ENCODE measurements at places on chromosomes 12 and 14.
A peak's percentile ranks its signal among the peaks of the same experiment; 100 is the strongest.

DNA sequence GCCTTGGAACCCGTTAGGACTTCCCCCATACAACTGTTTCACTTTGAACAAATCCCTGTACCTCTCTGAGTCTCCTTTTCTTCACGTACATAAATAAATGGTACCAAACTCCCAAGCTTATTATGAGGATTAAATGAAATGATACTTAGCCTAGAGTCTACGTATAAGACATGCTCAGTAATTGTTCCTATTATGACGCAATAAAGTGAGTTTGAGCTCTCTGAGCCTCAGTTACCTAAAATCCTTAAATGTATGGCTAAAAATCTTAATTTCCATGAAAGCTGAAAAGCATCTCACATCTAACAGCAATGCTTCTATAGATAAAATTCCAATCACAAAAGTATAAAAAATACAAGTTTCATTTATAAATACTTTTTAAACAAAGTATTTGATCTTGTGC, 117.9 kb upstream of the TMEM233 start:
- no peak for DNase-seq

DNA sequence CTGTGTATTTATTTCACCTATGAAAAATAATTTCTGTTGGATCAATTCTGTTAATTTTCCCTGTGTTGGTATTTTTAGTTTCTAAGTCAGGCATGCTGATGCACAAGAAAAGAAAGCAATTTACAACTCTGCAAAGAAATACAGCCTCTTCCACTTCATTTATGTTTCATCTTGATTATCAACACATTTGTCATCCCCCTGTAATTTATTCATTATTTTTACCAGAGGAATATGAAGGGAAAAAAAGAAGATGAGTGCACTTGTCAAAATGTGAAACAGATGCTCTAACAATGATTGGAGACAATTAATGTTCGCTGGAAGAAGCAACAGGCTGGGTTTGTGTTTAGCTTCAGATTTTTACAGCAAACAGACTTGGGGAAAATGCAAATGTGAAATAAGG, 958.5 kb upstream of the SEL1L start:
- no peak for DNase-seq

DNA sequence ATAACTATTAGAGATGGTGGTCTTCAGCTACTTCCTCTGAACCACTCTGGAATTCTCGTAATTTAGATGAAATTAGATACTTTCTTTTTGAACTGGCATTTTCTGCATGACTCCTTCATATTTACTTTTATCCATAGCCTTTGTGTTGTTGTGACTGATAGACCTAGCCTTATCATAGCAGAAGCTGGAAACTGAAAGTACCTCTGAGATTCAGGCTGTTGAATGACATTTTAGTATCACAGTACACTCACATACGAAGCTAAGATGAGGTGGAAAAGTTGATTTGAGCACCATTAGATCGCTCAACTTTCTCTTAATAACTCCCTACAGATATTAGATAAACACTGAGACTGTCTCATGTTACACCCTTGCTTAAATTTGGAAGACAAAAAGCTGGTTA, 525.1 kb upstream of the FBXO33 start:
- no peak for DNase-seq

- DNase-seq, result no peak
Observed at GRCh38 chr14:75595226-75595625, 16.8 kb downstream of the FLVCR2 start.

DNA sequence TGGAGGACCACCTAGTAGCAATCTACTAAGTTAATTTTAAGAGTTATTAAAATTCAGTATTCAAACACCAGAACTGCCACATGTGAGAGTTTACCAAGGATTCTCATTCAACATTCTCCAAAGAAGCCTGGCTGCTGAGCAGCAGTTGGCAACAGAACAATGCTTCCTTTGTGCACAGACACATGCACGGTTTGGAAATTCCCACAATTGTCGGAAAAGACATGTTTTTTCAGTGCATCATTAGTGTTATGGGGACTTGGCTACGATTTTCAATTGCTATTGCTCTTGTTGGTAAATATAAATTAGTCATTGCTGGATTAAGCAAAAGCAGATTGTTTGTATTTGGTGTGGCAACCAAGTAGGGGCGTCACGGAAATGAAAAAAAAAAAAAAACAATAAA, 22.2 kb downstream of the ST8SIA1 start:
- DNase-seq, result no peak

- no peak for DNase-seq
Observed at GRCh38 chr14:77554816-77555599, 56.4 kb upstream of the ISM2 start.

DNA sequence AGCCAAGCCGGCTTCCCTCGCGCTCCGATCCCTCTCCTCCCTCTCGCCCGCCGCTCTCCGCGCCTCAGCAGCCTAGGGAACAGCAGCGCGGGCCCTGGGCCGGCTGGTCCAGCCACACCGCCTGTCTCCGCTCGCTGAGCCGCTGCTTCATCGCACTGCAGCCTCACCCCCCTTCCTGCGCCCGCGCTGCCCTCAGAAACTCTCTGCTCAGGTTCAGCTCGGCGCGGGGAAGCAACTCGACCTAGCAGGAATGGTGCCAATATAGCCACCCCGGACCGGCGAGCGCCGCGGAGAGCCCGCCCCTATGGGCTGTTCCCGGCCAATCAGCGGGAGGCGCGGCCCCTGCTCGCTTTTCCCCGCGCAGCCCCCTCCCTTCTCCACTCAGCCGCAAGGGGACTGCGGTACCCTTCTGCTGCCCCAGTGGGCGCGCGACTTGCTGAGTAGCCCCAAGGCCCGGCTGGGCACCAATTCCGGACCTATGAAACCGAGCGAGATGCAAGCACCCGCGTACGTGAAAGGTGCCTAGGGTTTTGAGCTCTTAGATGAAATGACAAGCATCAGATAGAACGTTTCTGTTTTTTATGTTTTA, at the start of gene ADAMTS20:
Gene ADAMTS20, minus strand, starts transcription at position 233 of the 589 bp plus-strand sequence. CDS start 282 bp downstream, outside the sequence.
- DNase-seq, result no peak

DNA sequence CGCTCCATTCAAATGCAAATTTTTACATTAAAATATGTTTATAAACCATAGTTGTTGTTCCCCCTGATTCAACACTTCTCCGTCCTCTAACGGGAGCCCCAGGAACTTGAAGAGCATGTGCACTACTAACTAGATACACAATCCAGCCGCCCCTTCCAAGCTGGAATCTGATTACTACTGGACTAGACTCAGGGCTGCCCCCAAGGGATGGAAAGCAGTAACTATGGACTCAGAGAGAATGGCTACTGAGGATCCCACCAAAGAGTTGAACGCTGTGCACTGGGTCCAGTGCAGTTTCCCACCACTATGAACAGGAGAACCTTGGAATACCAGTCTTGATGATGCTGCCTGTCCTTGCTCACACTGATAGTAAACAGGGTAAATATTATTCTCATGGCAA, 48.6 kb upstream of the PCNX1 start:
- DNase-seq, result no peak

DNA sequence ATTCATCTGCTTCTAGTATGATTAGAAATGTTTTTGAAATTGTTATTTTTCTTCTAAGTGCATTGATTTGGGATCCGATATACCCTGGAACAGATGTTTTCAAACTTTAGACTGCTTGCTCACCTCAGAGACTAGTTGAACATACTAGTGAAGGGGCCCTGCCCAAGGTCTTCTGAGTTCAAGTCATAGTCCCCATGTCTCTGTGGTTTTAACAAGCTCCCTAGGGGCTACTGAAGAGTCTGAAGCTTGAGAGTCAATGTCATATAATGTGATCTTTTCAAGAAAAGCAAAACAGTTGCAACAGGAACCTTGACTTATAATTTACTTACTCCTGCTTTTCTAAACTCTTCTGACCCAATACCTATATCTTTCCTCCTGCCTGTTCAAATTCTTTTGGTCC, 7.5 kb upstream of the UBE2N start:
- no peak for DNase-seq

DNA sequence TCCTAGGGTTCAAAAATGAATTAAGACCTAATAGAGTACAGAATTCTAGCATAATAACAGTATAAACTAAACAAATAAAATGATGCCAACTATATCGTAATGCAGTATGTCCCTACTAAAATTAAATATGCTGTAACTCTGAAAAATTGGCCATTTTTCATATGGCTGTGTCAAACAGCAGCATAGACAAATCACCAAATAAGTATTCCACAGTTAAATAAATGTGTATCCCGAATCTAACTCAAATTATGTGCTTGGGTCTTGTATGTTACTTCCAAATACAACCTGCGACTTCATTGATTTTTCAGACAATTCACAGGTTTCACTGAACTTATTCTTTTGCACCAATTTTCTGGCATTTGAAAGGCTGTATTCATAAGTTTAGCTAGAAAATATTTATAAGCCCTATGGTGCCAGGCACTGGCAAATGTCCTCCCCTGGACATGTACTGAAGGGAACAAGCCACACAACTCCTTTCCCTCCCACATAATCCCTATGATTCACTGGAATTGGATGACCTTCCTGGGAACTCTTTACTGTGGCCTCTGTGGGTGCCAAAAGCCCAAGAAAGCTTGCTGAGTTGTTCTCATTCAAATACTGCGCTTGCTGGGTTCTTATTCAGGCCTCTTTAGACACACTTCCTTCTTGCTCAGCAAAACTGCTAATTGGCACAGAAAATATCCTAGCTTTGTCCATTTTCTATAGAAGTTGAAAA, 108.8 kb downstream of the KITLG start:
- DNase-seq, result peak; percentile 20

DNA sequence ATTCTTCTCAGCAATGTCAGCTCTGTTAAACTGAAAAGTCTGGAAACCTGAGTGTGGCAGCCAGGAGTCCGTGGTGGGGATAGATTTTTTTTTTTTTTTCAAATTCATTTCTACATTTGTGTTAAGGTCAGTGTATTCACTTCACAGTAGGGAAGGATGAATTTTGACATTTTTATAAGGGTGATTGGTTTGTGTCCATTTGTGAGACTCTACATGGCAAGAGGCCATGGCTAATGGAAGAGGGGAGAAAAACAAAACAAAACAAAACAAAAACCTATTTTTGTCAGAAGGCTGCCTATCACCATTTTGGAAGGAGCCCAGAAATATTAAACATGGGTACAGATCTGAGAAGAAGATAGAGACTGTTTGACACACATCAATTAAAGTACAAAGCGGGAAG, 176.1 kb downstream of the RMST start:
- no peak for DNase-seq

- DNase-seq, result no peak
Observed at GRCh38 chr14:106318700-106319099, 792.3 kb downstream of the TMEM121 start.

DNA sequence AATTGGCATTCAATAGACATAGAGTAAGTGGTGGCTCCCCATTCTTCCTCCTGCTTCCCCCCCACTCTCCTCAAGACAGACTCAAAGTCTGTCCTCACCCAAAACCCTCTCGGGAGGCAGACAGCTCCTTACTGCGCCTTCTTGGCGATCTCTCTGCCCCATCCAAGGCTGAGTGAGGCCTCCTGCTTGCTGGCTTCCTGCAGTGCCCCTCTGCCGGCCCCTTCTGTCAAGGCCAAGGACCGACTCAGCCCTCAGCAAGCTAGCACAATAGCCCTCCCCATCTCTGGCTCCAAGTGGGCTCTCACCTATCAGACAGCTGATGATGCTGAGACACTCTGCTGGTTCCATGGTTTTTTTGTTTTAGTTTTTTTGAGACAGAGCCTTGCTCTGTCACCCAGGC, 62.5 kb upstream of the DLK1 start:
- DNase-seq, result no peak

GRCh38 chr12:118148287-118148686, 12.4 kb downstream of the PEBP1 start:
- no peak for DNase-seq

GRCh38 chr14:105050551-105050897, 14.7 kb downstream of the GPR132 start:
- no peak for DNase-seq

DNA sequence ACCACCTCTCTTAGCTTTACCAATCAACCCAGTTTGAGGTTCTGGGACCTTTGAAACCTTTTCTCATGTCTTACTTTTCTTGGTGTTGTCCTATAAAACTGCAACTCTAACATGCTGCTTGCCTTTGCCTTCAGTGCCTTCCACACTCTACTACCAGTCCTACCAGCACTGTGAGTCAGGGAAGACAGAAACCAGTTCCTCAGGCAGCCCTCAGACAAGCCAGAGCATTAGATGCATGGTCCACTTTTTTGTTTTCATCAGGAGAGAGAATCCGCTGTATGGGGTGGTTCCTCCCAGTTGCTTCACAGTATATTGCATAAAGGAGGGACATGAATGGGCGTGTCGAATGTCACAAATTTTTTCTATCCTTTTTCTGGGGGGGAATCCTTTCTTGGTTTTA, 17.3 kb upstream of the KLRB1 start:
- no peak for DNase-seq

GRCh38 chr12:29962276-29963035, 178.7 kb upstream of the TMTC1 start:
- DNase-seq, result no peak

GRCh38 chr12:2559931-2560330, 234.8 kb upstream of the FKBP4 start:
- DNase-seq, result no peak

- DNase-seq, result no peak
Observed at GRCh38 chr14:28083389-28083788, 683.2 kb upstream of the FOXG1 start.

- peak; percentile 12 for DNase-seq
Observed at GRCh38 chr14:37116933-37117849, 55.2 kb downstream of the SLC25A21 start.

DNA sequence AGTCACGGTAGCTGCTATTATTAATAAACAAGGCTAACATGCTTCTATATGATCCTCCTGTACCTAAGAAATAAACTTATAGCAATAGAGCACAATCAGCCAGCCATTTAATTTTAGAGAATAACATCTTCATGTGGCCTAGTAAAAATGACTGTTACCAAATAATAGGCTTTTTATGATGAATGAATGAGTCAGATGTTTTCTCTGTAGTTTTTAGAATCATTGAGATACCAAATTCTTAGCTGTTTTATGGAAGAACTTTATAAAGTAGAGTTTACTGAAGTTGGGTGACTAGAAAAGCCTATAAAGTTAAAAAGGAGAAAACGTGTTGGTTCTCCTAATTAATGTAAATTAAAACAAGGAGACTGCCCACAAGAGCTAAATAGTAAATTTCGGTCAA, 40.7 kb downstream of the WNK1 start:
- no peak for DNase-seq

GRCh38 chr12:15712823-15713660, 76.1 kb downstream of the EPS8 start:
- no peak for DNase-seq

- DNase-seq, result peak; percentile 95
Observed at GRCh38 chr12:124939421-124940142, 25.1 kb upstream of the UBC start.

DNA sequence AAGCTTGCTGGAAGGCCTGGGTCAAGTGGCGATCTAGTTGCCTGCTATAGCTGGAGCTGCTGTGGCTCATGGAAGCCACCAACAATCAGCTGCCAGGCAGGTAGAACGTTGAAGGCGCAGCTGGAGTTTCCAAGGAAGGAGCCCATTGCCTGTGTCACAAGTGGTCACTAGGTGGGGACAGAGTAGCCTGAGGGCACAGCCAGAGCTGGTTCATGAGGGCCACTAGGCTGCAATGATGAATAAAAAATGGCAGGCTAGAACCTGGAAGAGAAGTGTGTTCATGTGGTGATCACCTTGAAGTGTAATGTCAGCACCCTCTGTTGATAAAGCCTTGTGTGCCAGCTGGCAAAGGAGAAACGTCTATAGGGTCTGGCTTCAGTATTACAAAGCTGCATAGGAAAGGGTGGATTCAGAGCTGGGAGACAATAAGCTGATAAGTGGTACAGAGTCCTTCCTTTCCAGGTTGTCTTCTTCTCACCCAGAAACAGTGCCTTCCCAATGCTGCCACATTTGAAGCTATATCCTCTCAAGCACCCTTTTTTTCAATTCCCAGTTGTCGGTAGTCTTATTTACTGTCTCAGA, 165.8 kb downstream of the EMP1 start:
- DNase-seq, result no peak

GRCh38 chr12:87491089-87491488, 538.1 kb downstream of the C12orf50 start:
- DNase-seq, result no peak
